Stimulated activated CD8-positive, alpha-beta memory T cell treated with anti-CD3 and anti-CD28 coated beads, Interleukin-7, amount 100 ng/mL, for 48 hours (primary cell): ENCODE measurements at places on chromosomes 3 and 15.

- no peak for DNase-seq
These were observed 4.7 kb upstream of the CLDN1 start for GRCh38 chr3:190326930-190327329.

GRCh38 chr15:65547841-65548240 lies 17.6 kb downstream of the HACD3 start:
- no peak for DNase-seq

DNA sequence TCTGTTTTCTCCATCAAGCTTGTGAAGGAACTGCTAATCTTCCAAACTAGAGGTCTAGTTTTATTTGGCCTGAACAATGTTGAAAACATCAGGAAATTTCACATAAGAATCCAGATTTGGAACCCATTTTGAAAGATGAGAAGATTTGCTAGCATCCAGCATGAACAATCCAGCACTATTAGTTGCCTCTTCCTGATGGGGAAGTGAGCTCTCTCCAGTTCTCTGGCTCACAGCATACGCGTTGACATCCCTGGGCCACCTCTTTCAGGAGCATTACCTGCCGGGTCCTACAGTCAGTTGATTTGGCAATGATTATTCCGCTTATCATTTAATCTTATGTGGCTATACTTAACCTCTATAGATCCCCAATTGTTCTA lies 10.9 kb downstream of the GPR87 start:
- DNase-seq, result no peak

- DNase-seq, result no peak
These were observed 8.6 kb downstream of the CLEC3B start for GRCh38 chr3:45034612-45035252.

- no peak for DNase-seq
These were observed 55.8 kb downstream of the GTF2E1 start for GRCh38 chr3:120798346-120798745.

DNA sequence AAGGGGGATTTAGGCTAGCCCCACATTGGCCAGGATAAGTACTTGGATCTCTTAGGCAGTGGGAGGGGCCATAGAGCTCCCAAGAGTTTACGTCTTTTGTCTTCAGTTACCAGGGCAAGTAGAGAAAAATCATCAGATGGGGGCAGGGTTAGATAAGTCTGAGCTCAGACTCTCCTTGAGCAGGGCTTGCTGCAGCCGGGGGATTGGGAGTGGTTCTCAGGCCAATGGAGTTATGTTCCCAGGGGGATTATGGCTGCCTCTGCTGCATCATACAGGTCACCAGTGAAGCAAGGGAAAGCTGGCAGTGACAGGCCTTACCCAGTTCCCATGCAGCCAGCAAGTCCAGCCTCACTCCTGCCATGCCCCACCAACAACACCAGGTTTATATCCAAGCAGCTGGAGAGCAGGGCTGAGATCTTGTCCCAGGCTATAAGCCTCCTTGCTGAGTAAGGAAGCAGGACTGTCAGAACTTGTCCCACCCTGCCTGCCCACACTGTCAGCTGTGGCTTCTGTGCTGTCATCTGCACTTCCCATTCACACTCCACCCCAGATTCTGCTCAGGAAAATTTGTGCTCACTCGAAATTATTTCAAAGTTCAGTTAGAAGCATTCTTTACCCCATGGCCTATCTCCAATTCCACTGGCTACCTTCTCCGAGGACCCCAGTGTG lies 215.3 kb downstream of the FAM43A start:
- no peak for DNase-seq

GRCh38 chr3:119562307-119562961 lies 3.0 kb upstream of the CD80 start:
- peak; percentile 47 for DNase-seq

- DNase-seq, result no peak
These were observed 10.8 kb downstream of the IP6K1 start for GRCh38 chr3:49775538-49775937.

- no peak for DNase-seq
These were observed 86.5 kb upstream of the PRR23E start for GRCh38 chr3:127106456-127106855.

DNA sequence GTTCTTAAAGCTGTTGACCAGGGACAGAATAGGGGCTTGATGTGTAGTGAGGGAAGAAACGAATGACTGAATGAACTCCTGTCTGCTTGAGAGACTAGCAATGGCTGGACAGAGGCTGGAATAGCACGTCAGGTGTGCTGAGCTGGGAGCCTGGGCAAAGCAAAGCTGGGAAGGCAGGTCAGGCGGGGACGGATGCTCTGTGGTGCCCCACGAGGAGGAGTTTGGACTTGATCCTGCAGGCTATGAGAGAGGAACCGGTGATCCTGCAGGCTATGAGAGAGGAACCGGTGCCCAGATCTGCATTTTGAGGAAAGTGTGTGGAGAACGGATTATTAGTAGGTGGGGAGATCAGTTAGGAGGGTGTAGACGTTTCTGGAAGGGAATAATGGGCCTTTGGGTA lies 31.3 kb upstream of the PSTPIP1 start:
- no peak for DNase-seq

DNA sequence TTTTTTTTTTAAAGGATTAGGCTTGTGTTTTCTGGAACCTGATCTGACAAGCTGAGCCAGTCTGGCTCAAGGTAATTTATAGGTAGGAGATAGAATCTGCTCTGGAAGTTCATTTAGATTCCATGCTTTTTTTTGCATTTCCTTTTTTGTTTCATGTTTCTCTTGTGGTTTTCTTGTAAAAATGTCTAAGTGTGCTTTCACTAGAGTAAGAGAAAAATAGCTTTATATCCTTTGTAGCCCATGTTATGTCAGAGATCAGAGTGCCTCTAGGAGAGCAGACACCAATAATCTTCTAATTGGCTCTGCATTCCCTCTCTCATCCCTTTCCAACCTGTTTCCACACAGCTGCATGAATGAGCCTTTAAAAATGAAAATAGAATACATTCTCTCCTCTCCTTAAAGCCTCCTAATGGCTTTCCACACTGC lies 389.8 kb upstream of the KCNMB2 start:
- DNase-seq, result no peak
